Stimulated activated CD8-positive, alpha-beta memory T cell treated with anti-CD3 and anti-CD28 coated beads, Interleukin-4, amount 100 ng/mL, for 1 hour (primary cell): ENCODE measurements at places on chromosomes 13 and 19.

DNA sequence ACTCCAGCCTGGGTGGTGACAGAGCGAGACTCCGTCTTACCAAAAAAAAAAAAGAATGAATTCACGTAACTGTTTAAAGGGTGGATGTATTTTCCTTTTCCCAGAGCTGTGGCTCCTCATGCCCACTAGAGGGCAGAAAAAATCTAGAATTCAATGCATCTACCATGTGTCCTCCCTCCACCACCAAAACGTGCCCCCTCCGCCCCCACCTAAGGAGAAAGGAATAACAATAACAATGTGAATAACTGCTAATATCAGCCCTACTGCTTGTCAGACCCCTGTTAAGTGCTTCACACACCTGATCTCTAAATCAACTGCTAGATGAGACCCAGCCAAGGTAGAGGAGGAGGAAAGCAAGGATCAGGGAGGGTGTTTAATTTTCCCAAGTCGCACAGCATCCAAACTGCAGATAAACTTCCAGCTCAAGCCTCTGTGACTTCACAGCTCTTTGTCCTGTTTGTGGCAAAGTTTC lies 20.2 kb upstream of the PNMA8B start:
- DNase-seq, result no peak

DNA sequence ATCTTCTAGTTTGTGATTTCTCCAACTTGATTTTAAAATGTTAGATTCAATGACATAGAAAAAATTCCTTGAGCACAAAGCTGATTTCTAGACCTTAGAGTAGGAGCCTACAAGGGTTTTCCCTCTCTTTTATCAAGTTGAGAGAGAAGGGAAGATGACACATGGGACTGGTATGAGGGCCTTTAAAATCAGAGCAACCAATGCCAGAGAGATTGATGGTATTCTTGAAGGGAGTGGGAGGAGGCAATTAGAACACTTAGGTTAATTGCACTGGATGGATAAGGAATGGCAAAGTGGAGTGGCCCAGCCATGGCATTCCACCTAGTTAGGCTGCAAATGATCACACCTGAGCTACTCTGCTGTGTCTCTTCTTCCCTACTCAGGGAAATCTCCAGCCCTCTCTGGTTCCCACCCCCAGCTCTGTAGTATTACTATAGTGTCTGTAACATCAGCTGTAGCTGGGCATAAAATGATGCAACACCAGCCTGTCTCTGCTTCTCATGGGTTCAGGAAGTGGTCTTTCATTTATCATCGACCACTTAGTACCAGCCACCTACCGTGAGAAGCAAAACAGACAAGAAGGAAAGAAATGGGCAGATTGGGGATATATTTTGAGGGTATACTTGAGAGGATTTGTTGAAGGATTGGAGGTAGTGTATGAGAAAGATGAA lies 333.6 kb downstream of the DLEU7 start:
- DNase-seq, result no peak

DNA sequence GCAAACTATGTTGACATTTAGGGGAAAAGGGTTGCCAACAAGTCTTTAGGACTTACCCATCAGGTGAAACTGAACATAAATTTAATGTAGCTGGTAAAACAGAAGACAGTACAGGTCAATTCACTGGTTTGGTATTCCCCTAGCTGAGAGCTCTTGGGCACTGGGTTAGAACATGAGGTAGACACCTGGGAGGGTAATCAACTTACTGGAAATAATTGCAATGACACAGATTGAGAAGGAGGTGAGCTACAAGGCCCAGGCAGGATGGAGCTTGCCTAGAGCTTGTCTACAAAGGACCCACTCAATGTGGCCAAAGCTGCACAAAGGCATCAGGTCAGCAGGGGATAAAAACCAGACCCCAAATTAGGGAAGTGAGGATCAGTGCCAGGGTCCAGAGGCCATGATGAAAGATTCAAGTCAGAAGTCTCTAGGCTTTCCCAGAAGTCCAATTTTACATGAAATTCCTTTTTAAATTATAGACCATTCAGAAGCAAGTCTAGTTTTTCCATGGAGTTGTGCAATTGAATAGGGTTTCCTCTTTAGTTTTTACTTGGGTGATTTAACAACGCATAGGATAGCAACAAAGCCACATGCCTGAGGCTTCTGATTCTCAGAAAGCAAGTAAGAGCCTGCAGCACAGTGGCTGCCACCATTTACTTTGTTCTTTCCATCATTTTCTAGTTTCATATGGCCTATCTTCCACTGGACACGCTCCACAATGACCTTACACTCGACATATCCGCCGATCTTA lies 194.0 kb downstream of the NDFIP2 start:
- no peak for DNase-seq

DNA sequence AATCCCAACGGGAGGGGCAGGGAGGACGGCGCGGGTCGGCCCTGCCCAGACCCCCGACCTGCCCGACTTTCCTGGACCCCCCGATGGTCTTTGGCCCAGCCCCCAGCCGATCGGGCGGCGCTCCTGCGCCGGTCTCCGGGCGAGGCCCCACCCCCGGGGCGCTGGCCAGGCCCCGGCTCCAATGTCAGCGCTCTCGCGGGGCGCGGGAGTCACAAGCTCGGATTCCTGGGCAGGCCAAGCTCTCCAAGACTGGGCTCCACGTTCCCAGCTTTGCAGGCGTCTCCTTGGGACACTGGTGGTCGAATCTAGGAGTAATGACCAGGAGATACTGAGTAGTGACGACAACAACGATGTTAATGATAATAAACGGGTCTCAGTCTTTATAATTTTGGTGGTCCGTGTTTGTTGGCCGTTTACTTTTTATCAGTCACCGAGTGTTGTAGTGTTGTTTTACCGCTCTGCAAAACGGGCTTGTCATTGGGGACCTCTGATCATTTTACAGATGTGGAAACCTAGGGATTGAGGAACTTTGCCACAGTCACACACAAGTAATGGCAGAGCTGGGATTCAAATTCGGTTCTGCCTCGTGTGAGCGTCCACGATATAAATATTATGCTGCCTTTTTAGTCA lies 545 bp downstream of the RAD23A start:
- DNase-seq, result no peak

DNA sequence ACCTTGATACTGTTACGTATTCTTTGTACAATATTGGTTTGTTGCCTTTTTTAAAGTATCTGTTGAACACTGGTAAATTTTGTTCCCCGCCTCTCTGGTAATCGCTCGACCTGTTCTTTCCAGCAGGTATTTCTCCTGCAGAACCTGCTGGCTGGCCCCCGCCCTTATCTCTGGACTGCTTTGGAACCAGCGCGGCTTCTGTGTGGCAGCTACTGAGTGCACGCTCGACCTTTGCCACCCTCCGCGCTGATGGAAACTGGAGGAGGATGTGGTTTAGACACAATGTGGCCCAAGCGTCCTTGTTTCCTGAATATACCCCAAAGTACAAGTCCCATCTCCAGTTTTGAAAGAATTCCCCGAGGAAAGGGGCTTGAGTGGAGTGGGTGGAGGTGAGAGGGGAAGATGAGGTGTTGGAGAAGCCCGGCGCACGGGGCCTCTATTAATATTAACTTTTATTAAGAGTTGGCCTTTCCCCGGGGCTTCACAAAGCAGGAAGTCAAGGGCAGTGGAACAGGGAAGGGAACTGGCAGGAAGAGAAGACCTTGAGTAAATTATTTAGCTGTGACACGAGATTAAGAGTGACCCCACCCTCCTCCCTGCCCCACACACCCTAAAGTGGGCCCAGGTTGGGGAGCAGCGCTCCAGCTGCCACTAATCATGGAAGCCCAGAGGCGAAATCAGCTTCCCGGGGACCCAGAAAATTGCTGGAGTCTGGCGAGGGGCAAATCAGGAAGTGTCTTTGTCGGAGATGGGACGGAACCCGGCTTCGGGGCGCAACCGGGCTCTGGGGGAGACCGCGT lies 16.0 kb downstream of the CDX2 start:
- no peak for DNase-seq

DNA sequence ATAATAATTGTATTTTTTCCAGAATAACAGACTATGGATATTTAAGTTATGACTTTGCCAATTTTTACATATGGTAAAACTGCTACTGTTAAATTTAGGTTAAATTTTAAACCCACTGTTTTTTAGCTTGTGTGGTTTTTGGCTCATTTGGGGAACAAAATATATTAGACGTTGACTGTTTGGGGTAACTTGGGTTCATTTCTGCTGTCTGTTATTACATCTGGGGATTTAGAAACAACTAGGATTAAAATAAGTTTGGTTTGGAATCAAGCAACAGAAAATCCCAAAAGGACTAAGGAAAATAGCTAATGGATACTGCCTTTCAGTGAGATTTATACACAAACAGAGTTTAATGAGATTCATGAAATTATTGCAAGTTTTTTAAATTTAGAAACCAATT lies 92.9 kb downstream of the ZNF100 start:
- no peak for DNase-seq

DNA sequence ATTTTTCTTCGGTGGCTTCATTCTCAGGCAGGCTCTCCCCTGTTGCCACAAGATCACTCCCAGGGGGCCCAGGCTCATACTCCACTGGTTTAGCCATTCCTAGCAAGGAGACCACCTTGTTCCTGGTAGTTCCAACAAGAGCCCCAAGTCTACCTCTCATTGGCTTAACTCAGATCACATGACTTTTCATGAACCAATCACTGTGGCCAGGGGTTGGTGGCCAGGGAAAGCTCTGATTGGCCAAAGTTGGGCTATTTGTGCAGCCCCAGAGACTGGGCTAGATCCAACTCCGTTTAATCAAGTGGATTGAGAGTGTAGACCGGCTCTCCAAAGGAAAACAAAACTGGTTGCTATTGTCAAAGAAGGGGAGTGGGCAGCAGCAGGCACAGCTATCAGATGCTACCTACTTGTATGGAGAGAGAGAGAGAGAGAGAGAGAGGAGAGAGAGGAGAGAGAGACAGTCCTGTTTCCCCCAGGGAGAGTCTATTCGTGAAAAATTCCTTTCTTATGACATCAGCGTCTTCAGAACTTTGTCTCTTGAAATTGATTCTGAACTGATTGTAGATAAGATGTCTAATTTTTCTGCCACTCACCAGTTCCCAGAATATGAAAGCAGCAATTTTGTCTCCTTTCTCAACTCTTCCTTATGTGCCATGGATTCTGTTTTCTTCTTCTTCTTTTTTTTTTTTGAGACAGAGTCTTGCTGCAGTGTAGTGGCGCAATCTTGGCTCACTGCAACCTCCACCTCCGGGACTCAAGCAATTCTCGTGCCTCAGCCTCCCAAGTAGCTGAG lies 5.9 kb downstream of the CEACAM19 start:
- no peak for DNase-seq

GRCh38 chr19:17847538-17848366 lies at the start of gene JAK3:
JAK3 (minus strand) TSS chr19:17847982; CDS start chr19:17844417, 3,565 bp downstream.
- peak; percentile 78 for DNase-seq
